ENCODE measurements at places on chromosomes 5 and 9.

GRCh38 chr9:131494296-131494870, 8.3 kb upstream of the POMT1 start:
- no peak for DNase-seq

GRCh38 chr9:101590901-101591300, 3.9 kb downstream of the PPP3R2 start:
- DNase-seq, result no peak

DNA sequence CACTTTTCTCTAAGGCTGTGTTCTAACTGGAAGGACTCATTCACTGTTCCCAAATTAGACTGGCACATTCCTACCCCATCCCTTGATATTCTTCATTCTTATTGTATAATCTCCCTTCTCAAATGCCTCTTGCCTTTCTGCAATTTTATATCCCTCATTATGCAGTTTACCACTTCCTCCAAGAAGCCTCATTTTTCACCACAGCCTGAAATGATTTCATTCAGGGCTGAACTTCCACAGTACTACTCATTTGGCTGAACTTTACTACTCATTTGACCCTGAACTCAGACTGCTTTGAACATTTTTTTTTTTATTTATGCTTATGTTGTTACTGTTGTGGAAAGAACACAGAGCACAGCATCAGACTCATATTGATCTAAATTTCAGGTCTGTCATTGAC, 32.7 kb downstream of the GRIA1 start:
- DNase-seq, result no peak

- DNase-seq, result no peak
These were observed 928 bp upstream of the PCDHGC4 start for GRCh38 chr5:141483902-141484301.

DNA sequence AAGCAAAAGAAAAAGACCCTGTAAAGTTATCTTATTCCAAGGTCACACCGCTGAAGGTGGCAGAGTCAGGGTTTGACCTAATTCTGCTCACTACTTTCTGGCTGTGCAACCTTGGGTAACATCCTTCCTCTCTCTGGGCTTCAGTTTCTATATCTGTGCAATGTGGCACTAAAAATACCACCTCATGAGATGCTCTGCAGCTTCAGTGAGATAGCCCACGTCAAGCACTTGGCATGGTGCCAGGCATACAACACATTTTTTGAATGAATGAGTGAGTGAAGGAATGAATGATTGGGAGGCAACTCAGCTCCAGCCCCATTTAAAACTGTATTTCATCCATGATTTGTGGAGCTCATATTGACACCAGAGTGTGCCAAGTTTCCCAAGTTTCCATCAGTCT, 62.3 kb downstream of the FOXI1 start:
- no peak for DNase-seq

GRCh38 chr5:163303718-163304117, 133.7 kb upstream of the CCNG1 start:
- DNase-seq, result no peak

- DNase-seq, result no peak
These were observed 199.6 kb downstream of the DCP2 start for GRCh38 chr5:113176196-113176595.

GRCh38 chr9:16500386-16500785, 370.1 kb downstream of the BNC2 start:
- DNase-seq, result no peak

GRCh38 chr5:14588758-14589543, 7.4 kb downstream of the OTULINL start:
- DNase-seq, result no peak

GRCh38 chr9:81456431-81457006, 232.8 kb downstream of the TLE1 start:
- DNase-seq, result no peak

- DNase-seq, result no peak
These were observed 1.6 kb downstream of the ANXA2R start for GRCh38 chr5:43038496-43038989.

DNA sequence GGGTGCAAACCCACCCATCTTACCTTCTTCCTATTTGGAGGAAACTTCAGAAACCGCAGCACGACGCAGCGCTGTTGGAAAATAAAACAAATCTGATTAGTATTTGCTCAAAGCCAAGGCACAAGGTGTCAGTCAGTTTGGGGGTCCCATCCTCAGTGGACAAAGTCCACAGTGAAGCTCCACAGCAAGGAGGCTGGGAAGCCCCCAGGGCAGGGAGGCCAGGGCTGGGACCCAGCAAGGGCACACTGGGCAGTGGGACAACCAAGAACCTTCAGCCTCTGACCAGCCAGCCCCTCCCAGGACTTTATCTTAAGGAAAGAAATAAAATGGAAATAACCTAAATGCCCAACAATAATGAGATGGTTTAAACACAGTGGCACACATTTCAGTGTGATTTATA, 11.3 kb downstream of the IPPK start:
- DNase-seq, result no peak

DNA sequence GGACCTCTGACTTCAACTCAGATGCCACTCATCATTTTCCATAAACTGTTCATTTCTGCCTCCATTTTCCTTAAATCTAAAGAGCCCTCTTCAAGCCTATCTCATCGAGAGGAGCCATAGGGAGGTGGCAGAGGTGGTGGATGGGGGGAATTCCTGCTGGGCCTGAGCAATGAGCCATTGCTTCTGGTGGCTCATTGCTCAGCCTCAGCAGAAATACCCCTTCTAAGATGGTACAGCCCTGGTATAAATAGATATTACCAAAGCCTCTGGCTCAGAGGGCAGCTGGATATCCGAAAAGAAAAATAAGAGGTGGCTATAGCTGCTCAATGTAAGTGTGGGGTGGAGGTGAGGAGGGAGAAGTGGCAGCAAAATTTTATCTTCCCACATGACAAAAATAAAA, 313.5 kb downstream of the CAAP1 start:
- no peak for DNase-seq

GRCh38 chr9:137150617-137151457, 11.9 kb downstream of the GRIN1 start:
- DNase-seq, result no peak

DNA sequence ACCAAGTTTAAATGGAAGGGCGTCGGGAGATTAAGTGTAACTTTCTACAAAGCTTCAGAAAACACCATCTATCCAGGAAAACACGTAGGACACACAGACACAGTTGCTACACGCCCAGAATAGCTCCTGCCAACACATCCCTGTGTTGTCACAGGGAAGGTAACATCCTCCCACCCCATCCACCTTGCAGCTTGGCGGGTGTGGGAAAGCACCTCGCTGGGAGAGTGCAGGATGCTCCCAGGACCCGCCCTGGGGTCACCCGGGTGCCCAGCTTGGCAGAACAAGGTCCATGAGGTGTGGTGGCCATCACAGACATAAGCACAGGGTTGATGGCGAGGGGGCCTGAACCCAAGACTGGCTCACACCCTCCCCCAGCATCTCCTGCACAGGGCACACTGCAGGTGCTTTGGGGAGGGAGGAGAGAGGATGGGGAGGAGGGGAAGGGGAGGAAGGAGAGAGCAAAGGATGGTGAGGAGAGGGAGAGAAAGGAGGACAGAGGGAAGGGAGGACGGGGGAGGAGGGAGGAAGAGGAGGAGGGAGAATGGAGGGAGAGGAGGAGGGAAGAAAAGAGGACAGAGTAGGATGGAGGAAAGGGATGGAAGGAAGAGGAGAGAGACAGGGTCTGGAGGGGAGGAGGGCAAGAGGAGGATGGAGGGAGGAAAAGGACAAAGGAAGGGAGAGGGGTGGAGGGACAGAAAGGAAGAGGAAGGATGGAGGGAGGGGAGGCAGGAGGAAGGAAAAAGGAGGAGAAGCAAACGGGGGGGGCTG, 37.2 kb downstream of the GOLM1 start:
- DNase-seq, result no peak

DNA sequence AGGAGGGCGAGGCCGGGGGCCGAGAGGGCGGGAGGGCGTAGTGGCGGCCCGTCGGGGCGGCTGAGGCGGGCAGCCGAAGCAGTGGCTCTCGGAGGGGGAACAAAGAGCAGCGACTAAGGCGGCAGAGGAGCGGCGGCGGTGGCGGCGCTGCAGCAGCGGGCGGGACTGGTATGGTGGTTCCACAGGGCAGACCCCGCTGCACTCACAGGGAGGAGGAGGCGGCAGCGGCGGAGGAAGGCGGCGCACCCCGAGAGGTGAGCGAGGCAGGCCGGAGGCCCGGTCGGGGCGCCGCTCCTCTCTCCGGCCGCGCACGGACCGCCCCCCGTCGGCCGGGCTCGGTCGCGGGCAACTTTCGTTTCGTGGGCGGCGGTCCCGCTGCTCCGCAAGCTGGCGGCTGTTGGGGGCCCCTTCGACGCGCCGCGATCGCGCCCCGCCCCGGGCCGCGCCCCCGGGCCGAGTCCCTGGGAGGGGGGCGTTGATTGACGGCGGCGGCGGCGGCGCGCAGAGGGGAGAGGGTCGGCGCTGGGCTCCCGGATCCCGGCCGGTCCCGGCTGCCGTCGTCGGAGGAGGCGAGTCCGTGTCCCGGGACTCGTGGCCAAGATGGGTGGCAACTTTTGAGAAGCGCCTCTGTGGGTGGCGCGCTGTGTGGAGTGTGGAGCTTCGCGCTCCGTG, 467 bp downstream of the CNOT6 start:
- no peak for DNase-seq

DNA sequence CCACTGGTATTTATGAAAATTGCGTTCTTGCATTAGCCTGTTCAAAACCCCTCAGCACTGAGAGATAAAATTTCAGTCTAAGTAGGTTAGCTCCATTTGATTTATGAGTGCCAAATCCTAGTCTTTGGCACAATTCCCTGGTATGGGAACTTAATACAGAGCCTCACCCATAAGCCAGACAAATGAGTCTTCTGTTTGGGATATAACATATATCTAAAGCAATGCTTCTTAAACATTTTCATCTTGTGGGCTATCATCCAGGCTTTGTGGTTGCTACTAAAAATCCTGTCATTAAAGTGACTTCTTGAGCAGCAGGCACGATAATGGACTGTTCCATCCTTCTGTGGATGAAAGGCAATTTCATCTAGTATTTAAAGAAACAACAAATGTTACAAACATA, 419.5 kb upstream of the ACTBL2 start:
- DNase-seq, result no peak

- no peak for DNase-seq
These were observed 7.1 kb downstream of the MAT2B start for GRCh38 chr5:163512526-163512925.

DNA sequence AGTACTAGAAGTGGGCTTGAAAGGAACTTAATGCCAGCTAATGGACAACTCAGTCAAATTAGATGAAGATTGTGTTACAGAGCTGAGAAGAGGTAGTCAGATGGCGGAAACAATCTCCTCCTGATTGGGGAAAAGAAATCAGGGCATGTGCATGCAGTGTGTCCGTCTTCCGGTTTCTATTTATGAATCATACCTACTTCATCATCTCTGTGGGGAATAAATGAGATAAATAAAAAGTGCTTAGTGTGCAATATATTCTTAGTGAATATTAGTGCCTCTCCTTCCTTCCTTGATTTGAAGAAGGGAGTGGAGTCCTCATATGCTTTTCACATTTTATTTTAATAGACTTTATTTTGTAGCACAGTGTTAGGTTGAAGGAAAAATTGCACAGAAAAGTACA, 108.7 kb upstream of the NFIL3 start:
- no peak for DNase-seq

DNA sequence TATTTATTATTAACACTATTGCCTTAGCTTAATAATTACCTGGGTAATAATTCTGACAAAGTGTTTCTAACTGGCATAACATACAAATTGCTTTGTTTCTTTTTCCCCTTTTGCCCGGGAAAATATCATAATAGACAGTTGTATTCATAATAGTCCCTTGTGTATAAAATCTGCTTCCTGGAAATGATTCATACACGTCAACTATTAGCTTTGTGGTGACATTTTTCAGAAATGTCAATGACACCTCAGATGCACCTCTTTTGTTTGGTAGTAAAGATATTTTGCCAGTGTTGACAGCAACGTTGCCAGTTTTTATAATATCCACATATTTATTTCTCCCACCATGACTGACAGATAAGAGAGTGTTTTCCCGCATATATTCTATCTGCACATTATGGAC, 73.0 kb downstream of the RASEF start:
- DNase-seq, result no peak

DNA sequence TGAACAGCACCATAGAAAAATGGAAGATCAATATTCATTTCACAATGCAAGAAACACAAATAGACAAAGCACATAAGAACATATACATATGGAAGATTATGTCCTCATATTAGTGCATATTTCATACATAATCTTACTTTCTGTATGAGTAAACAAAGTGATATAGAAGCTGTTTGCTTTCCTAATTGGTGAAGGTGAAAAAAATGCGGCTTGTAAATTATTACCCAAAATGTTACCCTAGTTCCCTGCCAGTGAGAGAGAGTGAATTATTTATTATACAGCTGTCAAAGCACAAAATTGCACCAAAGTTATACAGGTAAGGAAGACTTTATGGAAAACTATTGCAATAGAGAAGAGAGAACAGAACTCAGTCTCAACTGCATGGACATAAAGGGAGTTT, 1485.0 kb upstream of the CDH9 start:
- no peak for DNase-seq

GRCh38 chr5:166788050-166788449, 1503.4 kb upstream of the WWC1 start:
- DNase-seq, result no peak

DNA sequence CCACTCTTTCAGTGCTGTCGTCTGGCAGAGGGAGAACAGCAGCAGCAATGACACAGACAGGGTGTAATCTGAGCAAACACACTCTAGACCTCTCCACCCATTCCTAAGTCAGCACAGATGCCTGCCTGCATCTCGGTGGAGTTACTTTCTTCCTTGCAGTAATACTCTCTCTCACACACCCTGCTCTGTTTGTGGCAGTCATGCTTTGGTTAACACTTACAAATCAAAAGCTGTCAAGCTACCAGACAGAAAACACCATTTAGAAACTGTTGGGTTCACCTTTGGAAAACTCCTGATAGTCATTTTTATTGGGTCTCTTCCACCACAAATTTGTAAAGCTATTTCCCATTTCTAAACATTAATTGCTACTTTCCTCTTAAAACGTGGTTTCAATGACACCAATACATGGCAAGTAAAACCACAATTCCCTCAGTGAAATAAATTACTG, 27.3 kb downstream of the LHFPL2 start:
- DNase-seq, result no peak

DNA sequence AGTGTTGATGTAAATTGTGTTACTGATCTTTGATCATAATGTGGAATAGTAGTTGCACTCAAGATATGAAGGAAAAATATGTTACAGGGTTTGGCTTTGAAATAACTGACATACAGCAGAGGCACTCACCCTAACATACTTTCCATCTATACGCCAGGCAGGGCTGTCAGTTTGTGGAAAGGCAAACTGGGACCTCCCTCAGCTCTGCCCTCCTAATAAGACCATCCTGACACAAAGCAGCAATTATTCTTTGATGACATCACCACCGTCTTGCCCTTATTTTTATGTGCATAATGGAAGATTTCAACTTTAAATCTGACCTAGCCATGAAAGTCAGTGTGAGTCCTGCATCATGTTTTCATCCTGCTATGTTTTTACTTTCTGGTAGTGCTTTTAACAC, 42.9 kb downstream of the ITGA1 start:
- DNase-seq, result no peak

Measured in DMS79 (cell line).